ENCODE measurements at places on chromosomes 1 and 21. TPM values are rescaled to one million over a fixed set of nuclear protein-coding genes. Genes with fewer than 3 reads are reported as not detected.

Gene MRPS21
- polyA plus RNA-seq: 89.4 TPM

Gene ANGPTL1
- not detected for polyA plus RNA-seq

Gene ANKRD35
- 0.24 TPM for polyA plus RNA-seq

Gene ACOT11
- 0.36 TPM for polyA plus RNA-seq

Gene PRAMEF18
- polyA plus RNA-seq: not detected

Gene KRTAP11-1
- not detected for polyA plus RNA-seq

Gene SPRR4
- not detected for polyA plus RNA-seq

Gene NID1
- not detected for polyA plus RNA-seq

- no peak for DNase-seq
Observed at GRCh38 chr1:232709386-232709785, 79.5 kb upstream of the SIPA1L2 start.

DNA sequence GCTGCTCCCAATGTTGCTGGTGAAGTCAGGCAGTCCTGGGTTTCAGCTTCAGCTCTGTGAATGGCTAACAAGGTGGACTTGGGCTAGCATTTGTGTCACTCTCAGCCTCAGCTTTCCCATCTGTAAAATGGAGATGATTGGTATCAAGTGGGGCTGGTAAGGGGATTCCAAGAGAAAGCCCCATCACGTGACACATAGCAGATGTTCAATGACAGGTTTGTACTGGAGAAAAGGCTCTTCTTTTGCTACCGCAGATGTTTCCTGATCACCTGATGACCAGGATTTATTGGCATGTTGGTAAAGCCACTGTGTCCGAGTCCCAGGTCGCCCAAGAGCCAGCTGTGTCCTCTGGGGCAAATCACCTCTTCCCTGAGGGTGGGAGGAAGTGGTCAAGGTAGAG is 335.0 kb downstream of the MATN1 start:
- no peak for DNase-seq

GRCh38 chr1:246497331-246497915 is 9.7 kb downstream of the SMYD3 start:
- DNase-seq: peak; percentile 83

- DNase-seq: peak; percentile 21
Observed at GRCh38 chr1:154499446-154499845, 2.6 kb upstream of the TDRD10 start.

GRCh38 chr21:40797410-40797809 is 49.5 kb downstream of the DSCAM start:
- DNase-seq: no peak

GRCh38 chr1:118958140-118958539 is 30.0 kb downstream of the TBX15 start:
- no peak for DNase-seq

GRCh38 chr21:38637161-38637560 is 138.9 kb upstream of the ERG start:
- DNase-seq: no peak

DNA sequence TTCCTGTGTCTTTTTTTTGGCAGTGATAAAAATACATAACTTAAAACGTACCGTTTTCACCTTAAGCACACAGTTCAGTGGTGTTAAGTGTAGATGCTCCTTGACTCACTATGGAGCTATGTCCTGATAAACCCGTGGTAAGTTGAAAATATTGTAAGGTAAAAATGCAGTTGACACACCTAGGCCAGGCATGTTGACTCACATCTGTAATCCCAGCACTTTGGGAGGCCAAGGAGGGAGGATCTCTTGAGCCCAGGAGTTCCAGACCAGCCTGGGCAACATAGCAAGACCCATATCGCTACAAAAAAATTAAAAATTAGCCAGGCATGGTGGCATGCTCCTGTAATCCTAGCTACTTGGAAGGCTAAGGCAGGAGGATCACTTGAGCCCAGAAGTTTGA is 73.6 kb upstream of the COG2 start:
- DNase-seq: no peak

DNA sequence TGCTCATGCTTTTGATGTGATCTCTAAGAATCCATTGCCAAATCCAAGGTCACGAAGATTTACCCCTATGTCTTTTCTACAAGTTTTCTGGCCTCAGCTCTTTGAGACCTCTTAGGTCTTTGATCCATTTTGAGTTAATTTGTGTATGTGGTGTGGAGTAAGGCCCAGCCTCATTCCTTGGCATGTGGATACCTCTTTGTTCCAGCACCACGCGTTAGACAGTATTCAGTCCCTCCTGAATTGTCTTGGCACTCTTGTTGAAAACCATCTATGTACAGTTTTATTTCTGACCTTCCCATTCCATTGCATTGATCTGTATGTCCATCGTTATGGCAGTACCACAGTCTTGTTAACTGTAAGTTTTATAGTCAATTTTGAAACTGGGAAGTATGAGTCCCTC is 8.0 kb upstream of the FTCD start:
- DNase-seq: no peak

- DNase-seq: no peak
Observed at GRCh38 chr1:186958520-186958919, 129.8 kb downstream of the PLA2G4A start.

DNA sequence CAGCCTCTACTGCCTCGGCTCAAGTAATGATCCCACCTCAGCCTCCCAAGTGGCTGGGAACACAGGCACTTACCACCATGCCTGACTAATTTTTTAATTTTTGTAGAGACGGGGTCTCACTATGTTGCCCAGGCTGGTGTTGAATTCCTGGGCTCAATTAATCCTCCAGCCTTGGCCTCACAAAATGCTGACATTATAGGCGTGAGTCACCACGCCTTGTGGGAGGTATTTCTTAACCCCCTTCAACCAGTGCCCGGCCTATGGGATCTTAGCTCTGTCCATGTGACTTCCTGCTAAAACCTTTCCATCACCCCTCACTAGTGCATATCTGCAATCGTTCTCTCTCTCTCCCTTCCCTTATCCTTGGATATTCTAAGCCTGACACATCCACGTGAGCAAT is 86.4 kb downstream of the FOXD2 start:
- DNase-seq: no peak

- no peak for DNase-seq
Observed at GRCh38 chr1:241821363-241821762, 26.6 kb upstream of the EXO1 start.

Measured in CD4-positive, CD25-positive, alpha-beta regulatory T cell (primary cell).